Effector memory CD8-positive, alpha-beta T cell (primary cell): ENCODE measurements at places on chromosomes 12 and 14.

DNA sequence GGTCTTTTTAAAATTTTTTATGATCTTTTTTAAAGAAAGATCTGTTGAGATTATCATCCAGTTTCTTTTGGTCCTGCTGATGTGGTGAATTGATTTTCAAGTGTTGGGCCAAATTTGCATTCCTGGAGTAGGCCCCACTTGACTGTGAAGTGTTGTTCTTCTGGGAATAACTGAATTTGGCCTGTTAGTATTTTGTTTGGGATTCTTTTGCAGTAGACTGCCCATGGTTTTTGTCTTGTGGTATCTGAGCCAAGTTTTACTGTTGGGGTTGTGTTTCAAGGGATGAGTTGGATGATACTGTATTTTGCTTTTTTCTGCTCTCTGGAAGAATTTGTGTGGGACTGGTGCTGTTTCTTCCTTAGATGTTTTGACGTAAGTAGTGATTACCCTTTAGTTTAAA is 4.0 kb upstream of the SYCP3 start:
- no peaks in the 10 kb centered on the region for H3K27me3 ChIP-seq
- H3K4me1 ChIP-seq = peaks cover 16% of the 10 kb centered on the region
- H3K4me3 ChIP-seq = no peak overlapping the region
- peak overlapping the region; percentile 95 for H3K27ac ChIP-seq
- peaks cover 20% of the 10 kb centered on the region for H3K36me3 ChIP-seq
- no peak for DNase-seq

DNA sequence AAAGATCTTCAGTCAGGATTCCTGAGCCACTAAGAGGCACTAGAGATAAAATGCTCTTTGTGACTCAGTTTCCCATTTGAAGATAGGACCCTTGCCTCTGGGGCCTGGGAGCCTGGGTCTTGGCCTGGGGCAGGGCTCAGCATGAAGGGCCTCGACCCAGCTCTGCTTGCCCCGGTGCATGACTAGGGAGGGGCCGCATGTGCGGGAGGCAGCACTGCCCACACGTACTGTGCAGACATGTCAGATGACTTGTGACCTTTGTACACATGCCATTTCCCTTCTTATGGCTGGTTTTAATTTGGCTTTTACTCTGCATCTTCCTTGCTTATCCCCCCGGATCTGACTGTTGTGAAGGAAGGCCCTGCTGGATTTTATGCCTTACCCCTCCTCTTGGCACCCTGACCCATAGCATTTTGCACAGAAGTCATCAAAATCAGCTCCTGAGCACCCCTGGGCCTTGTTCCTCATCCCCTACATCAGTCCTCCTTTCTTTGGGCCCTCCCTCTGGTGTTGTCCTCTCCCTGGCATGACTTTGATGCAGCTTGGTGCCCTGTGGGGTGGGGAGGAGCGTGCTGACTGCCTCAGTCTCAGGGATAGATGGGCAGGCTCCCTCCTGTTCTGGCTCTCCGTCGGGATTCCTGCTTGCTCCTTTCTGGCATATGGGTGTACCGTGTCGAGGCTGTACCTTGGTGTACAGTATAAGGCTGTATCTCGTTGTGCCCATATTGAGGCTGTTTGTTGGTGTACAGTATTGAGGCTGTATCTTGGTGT is 4.4 kb downstream of the CLSTN3 start:
- H3K4me3 ChIP-seq = no peak overlapping the region
- H3K36me3 ChIP-seq = peaks cover 47% of the 10 kb centered on the region
- no peak for DNase-seq
- no peaks in the 10 kb centered on the region for H3K27me3 ChIP-seq
- H3K4me1 ChIP-seq = peaks cover 41% of the 10 kb centered on the region
- peak overlapping the region; percentile 71 for H3K27ac ChIP-seq

DNA sequence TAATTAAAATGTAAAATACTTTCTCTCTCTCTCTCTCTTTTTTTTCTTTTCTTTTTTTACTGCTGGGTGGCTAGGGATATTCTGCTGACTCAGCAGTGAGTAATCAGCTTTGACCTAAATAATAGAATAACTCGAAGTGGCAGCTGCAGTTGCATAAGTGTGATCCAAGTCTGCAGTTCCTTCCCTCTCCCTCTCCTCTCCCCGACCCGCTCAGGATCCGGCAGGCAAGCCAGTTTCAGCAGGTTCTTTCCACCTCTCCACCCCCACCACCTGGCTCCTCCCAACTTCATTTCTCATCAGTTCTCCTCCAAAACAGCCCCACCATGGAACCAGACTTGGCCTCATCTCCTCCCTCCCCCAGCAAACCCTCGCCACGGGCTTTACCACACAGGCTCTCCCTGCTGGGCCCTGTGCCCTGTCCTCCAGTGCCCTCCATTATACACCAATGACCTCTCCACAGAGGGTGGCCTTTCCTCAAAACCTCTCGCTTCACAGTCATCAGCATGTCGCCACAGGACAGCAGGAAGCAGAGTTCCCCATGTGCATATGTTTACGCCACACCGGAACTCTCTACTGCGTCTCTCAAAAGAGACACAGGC is 22.4 kb downstream of the SLC7A8 start:
- H3K27me3 ChIP-seq = peaks cover 57% of the 10 kb centered on the region
- H3K4me1 ChIP-seq = peaks cover 5% of the 10 kb centered on the region
- DNase-seq = no peak
- peak overlapping the region; percentile 41 for H3K4me3 ChIP-seq
- peaks cover 3% of the 10 kb centered on the region for H3K36me3 ChIP-seq

GRCh38 chr12:49428793-49429192 is 61.5 kb downstream of the SPATS2 start:
- no peaks in the 10 kb centered on the region for H3K27me3 ChIP-seq
- H3K4me1 ChIP-seq = no peaks in the 10 kb centered on the region
- H3K4me3 ChIP-seq = no peak overlapping the region
- no peak overlapping the region for H3K27ac ChIP-seq
- no peak for DNase-seq

DNA sequence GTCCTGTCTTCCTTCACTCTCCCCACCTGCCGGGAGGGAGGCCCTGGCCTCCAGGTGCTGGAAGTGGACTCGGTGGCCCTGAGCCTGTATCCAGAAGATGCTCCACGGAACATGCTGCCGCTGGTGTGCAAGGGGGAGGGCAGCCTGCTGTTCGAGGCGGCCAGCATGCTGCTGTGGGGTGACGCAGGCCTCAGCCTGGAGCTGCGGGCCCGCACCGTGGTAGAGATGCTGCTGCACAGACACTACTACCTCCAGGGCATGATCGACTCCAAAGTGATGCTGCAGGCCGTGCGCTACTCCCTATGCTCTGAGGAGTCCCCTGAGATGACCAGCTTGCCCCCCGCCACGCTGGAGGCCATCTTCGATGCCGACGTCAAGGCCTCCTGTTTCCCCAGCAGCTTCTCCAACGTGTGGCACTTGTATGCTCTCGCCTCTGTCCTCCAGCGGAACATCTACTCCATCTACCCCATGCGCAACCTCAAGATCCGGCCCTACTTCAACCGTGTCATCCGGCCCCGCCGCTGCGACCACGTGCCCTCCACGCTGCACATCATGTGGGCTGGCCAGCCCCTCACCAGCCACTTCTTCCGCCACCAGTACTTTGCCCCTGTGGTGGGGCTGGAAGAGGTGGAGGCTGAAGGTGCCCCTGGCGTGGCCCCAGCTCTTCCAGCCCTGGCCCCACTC is 8.8 kb downstream of the VRTN start:
- no peak overlapping the region for H3K27ac ChIP-seq
- no peaks in the 10 kb centered on the region for H3K4me1 ChIP-seq
- peaks cover 53% of the 10 kb centered on the region for H3K27me3 ChIP-seq
- H3K36me3 ChIP-seq = no peaks in the 10 kb centered on the region
- no peak overlapping the region for H3K4me3 ChIP-seq

- H3K27ac ChIP-seq = no peak overlapping the region
- H3K4me1 ChIP-seq = peaks cover 14% of the 10 kb centered on the region
- peaks cover 9% of the 10 kb centered on the region for H3K27me3 ChIP-seq
- DNase-seq = no peak
- no peaks in the 10 kb centered on the region for H3K36me3 ChIP-seq
Measured at GRCh38 chr14:102570334-102570995, 22.0 kb upstream of the RCOR1 start.

- H3K4me1 ChIP-seq = peaks cover 18% of the 10 kb centered on the region
- DNase-seq = no peak
- no peak overlapping the region for H3K27ac ChIP-seq
- peaks cover 3% of the 10 kb centered on the region for H3K36me3 ChIP-seq
- H3K27me3 ChIP-seq = no peaks in the 10 kb centered on the region
- no peak overlapping the region for H3K4me3 ChIP-seq
Measured at GRCh38 chr12:38890102-38890855, 15.1 kb downstream of the CPNE8 start.

- no peaks in the 10 kb centered on the region for H3K27me3 ChIP-seq
- no peak overlapping the region for H3K4me3 ChIP-seq
- peaks cover 49% of the 10 kb centered on the region for H3K36me3 ChIP-seq
- no peak overlapping the region for H3K27ac ChIP-seq
Measured at GRCh38 chr12:62328296-62328921, 68.2 kb downstream of the USP15 start.

- no peak overlapping the region for H3K4me3 ChIP-seq
- peaks cover 1% of the 10 kb centered on the region for H3K4me1 ChIP-seq
- H3K36me3 ChIP-seq = no peaks in the 10 kb centered on the region
- DNase-seq = no peak
- H3K27me3 ChIP-seq = no peaks in the 10 kb centered on the region
- no peak overlapping the region for H3K27ac ChIP-seq
Measured at GRCh38 chr12:19646599-19646998, 207.3 kb downstream of the AEBP2 start.

DNA sequence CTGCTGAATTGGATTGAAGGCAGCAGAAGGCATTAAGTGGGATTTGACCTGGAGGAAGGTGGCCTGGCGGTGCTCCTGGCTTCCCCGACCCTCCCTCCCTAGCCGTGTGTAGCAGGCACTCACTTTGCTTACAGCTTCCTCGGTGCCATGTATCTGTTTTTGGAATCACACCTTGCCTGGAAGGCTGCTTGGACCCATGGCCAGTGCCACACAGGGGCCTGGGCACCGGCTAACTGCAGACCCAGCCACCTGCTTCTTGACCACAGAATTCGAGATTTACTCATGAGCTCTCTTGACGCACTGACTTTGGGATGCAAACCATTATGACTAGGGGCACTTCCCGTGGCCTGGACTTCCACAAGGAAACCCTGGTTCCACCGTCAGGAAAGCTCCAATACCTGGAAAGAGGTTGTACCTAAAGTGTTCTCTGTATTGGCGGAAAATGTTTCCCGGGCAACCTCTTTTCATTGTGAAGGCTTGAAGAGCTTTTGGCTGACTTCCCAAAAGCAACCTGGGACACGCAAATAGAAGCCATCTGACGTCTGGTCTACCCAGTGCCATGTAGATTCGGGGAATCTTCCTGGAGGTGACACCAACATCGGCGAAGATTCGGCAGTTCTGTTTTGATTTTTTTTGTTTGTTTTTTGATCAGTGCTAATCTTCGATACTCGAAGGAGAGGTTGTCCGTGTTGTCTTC is 125.6 kb upstream of the RTL1 start:
- peaks cover 23% of the 10 kb centered on the region for H3K27me3 ChIP-seq
- no peak overlapping the region for H3K27ac ChIP-seq
- DNase-seq = no peak
- H3K4me3 ChIP-seq = no peak overlapping the region

GRCh38 chr14:34228650-34228976 is 233.4 kb downstream of the SPTSSA start:
- no peak overlapping the region for H3K27ac ChIP-seq
- H3K27me3 ChIP-seq = peaks cover 8% of the 10 kb centered on the region
- no peaks in the 10 kb centered on the region for H3K36me3 ChIP-seq
- H3K4me1 ChIP-seq = peaks cover 4% of the 10 kb centered on the region

DNA sequence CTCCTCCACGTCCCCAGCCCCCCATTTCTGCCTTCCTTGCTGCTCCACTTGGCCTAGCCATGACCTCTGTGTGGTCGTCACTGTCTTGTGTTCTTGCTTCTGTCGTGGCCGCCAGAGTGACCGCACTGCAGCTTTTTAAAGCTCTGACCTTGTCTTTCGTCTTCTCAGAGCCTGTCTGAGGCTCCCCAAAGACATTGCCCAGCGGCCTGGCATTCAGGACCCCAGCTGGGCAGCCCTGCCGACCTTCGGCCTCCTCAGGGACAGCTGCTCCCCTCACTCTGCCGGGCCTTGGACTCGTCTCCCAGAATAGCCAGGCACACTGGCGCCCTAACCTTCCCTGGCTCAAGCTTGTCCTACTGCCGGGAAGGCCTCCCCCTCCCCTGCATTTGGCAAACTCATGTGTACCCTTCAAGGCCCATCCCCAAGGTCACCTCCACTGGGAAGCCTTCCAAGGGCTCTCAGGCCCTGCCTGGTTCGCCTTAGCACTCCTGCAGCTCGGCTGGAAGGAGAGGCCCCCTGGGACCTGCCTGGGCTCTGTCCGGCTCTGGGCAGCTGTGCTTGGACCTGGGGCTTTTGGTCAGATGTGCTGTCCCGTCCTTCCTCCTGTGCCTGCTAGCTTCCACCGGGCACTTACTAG is 15.7 kb upstream of the DLK1 start:
- no peak for DNase-seq
- no peak overlapping the region for H3K4me3 ChIP-seq
- H3K4me1 ChIP-seq = peaks cover 2% of the 10 kb centered on the region
- no peak overlapping the region for H3K27ac ChIP-seq

DNA sequence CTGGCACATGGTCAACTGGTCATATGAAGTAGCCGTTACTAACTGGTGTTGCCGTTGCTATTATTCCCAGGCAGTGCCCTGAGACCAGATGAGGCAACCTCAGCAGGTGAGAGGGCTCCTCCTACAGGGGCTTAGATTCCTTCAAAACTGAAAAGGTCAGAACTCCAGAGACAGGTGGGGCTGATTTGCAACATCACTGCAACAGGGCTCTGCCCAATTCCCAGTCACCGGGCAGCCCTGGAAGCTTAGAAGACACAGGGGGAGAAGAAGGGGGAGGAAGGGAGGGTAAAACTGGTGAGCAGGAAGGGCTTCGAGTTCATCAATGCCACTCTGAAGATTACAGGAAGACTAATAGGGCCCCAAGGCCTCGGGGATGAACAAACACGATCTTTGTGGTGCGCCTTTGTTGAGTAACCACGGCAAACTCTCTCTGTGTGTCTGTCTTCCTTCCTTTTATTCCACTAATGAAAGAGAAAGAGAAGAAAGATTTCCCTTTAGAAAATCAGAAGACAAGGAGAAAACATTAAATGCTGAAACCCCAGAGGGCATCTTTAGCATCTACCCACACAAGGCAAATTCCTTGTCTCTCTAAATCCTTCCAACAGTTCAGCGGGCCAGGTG is 749.1 kb upstream of the TBX3 start:
- no peak overlapping the region for H3K27ac ChIP-seq
- H3K4me3 ChIP-seq = no peak overlapping the region
- H3K27me3 ChIP-seq = no peaks in the 10 kb centered on the region
- DNase-seq = no peak
- no peaks in the 10 kb centered on the region for H3K4me1 ChIP-seq
